ENCODE measurements at places on chromosomes 1 and 21.

DNA sequence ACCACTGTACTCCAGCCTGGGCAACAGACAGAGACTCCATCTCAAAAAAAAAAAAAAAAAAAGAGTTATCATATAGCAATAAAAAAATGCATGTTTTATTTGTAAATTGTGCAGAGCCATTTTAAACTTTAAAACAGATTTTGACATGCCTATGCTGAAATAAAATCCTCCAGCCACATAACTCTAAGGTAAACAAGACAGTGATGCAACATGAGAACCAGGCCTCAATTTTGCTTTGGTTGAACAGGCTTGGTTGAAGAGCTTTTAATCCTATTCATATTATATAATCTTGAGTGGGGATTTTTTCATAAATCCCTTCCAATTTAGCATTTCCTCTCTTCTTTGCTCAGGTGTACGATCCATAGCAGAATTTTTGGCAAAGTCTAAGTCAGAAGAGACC is 26.1 kb downstream of the ARMH1 start:
- no peak for DNase-seq

DNA sequence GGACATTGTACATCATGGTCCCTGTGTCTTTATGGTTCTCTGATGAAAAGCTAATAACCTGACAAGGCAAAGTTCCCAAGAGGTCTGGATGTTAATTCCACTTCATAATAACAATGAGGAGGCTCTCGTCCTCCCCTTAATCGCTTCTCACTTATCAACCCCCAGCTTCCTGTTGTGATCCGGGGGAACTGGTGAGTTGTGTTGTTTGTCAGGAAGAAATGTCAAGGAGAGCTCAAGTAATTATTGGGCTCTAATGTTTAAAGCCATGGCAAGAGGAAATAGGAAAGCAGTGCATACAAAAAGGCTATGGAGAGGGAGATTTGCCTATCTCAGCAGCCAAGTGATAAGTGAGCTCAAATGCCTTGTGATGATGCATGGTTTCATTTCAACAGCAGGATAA is 42.8 kb upstream of the RASAL2 start:
- DNase-seq: no peak

- no peak for DNase-seq
These were observed 7.5 kb downstream of the TNFSF18 start for GRCh38 chr1:173043253-173043652.

- DNase-seq: no peak
These were observed 102.8 kb downstream of the RHOU start for GRCh38 chr1:228837817-228838716.

DNA sequence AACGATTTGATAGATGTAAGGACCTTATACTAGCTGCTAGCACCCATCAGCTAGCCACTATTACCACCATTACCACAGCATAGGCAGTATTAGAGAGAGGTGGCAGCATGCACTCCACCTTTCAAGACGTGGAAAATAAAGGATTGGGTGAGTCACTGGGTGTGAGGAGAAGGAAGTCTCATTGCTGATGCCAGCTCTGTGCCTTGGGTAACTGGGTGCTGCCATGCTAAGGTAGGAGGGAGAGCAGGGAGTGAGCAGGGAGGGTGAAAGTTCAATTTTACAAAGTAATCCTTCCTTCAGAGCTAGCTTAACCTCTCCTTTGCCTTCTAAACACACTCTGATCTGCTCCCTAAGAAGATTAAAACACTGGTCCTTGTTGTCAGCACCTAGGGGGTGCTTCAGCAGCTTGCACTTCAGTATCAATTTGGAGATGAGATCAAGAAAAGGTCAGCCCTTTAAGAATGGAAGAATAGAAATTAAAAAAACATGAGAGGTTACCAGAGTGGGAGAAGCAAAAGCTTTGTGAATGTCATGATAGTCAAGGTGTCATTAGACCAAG is 1.8 kb upstream of the LIN9 start:
- DNase-seq: no peak

GRCh38 chr1:42322577-42322976 is 12.5 kb downstream of the FOXJ3 start:
- peak; percentile 40 for DNase-seq

GRCh38 chr1:6243053-6243834 is 735 bp upstream of the HES3 start:
- DNase-seq: no peak

GRCh38 chr1:50983219-50983802 is 13.3 kb downstream of the CDKN2C start:
- DNase-seq: peak; percentile 9

DNA sequence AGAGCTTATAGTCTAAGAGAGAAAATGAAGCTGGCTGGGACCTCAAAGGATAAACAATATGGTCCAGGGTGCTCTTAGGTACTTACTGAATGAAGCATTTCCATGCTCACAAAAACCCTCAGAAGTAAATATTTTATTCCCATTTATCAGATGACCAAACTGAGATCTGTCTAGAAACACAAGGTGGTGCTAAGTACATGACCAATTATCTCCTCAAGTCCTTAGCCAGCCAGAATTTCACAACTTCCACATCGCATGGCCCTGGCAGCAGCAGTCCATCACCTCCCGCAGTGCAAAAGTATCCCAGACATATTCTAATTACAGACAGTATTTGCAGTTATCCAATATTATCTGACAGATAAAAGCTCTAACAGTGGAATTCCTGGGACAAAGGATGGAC is 321.7 kb upstream of the PROX1 start:
- no peak for DNase-seq

- DNase-seq: peak; percentile 93
These were observed 9.4 kb upstream of the PLEKHA6 start for GRCh38 chr1:204368996-204369726.

- no peak for DNase-seq
These were observed 451 bp downstream of the ADAMTSL4 start for GRCh38 chr1:150549496-150550221.

DNA sequence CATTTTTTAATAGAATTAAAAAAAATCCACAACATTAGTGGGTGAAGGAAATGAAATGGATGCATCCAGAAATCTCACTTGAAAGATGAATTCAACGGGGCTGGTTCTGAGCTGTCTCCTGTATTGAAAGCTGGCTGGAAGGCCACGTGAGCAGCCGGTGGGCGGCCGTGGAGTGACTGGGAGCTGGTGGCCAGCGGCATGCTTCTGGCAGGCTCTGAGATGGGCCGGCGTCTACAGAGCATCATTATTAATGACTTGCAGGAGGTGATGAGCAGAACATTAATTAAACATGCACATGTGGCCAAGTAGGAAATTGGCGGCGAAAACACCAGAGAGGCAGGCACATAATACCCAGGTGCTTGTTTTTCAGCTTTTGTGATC is 115.6 kb upstream of the LMO4 start:
- DNase-seq: no peak

- DNase-seq: no peak
These were observed 1.7 kb downstream of the MYOCOS start for GRCh38 chr1:171623651-171624331.

- no peak for DNase-seq
These were observed 67.0 kb upstream of the DYNLT5 start for GRCh38 chr1:66685265-66685664.

- DNase-seq: no peak
These were observed 755 bp downstream of the SCMH1 start for GRCh38 chr1:41241354-41241748.

GRCh38 chr1:77683160-77684148 is 996 bp upstream of the ZZZ3 start:
- peak; percentile 90 for DNase-seq

- no peak for DNase-seq
These were observed 168.5 kb downstream of the ACTL8 start for GRCh38 chr1:17923666-17924065.

DNA sequence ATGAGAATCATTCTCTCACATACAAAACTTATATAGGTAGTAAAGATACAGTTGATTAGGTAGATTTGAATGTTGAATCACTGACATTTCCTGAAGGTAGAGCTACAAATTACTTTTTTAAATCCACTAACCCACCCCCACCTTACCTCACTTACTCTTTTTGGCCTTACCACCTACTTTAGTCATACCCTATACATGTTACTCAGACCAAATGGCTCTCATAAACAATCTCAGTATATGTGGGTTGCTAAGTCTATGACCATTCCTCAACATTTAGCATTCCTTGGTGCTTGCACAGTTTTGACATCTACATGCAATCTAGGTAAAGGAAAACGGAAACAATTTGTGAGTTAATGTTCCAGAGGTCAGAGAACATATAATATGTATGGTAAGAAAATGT is 26.3 kb downstream of the SYDE2 start:
- no peak for DNase-seq

DNA sequence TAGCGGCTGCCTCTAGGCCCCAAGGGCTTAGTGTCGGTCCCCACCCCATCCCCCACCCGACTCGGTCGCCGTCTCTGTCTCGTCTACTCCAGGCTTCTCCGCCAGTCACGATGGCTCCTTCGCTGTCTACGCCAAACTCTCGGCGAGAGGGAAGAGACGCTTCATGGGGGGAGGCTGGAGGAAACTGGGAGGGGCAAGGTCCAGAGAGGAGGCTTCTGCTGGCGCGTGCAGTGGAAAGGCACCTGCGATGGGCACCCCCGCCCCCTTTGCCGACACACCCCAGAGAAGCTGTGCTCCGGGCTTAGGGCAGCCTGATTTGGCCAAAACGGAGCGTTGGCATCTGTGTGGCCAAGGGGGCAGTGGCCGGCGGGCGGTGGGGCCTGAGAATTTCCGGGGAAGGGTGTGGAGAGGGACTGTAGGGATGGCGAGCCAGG is 1.2 kb upstream of the CSMD2 start:
- peak; percentile 21 for DNase-seq

GRCh38 chr1:19013826-19014548 is 57.5 kb upstream of the IFFO2 start:
- no peak for DNase-seq

DNA sequence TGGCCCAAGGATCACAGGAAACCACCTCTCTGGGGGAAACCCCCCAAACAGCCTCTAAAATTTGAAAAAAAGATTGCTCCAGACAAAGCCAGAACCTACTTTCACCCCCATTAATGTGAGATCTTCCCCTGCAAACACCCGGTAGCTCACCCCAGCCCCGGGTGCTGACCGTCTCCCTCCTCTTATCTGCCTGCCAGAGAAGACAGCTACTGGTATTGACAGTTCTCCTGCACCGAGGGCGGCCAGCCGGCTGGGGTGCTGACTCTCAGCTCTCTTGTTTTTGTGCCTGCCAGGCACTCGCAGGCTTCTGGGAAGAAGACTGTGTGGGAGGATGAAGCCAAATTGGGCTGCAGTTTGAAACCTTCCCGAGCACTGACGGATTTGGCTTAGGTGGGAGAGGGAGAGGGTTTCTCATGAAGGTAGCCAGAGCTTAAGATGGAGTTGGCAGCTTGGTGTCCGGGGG is 48.2 kb downstream of the RASSF5 start:
- no peak for DNase-seq

DNA sequence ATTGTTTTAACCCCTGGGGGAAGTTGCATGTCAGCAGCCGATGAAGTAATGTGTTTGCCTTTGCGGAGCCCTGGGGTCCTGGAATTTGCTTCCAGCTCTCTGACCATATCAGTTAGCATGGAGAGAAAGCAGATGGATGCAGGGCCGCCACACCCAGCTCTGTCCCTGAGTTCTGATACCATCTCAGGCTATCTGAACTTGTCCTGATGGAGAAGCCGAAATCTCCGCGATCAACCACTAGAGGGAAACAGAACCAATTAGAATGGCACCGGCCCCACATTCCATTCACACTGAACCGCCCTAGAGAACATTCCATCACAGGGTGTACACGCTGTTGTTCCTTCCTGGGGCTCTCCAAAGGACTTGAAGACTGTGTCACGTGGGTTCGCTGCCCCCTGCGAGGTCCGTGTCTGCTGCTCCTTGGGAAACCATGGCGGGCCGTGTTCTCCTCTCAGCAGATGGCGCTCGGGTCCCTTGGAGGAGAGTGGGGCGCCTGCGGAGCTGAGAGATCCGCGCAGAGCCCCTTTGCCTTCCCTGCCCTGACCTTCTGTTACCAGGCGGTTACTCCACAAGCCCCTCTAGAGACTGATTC is 75.4 kb downstream of the ABCA4 start:
- DNase-seq: peak; percentile 68

DNA sequence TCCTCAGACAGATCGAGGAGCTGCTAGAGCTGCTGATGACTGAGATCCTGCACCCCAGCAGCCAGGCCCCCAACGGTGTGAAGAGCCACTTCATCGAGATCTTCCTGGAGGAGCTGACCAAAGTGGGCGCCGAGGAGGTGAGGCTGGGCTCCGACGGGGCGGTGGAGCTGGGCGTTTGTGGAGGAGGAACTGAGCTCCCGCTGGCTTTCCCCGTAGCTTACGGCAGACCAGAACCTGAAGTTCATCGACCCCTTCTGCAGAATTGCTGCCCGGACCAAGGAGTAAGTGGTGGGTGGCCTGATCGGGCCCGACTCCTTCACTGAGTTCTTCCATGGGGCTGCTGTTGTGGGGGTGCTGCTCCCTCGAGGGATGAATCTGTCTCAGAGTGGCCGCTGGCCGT is 8.0 kb downstream of the RRP1 start:
- no peak for DNase-seq

GRCh38 chr1:40780678-40781607 is 2.6 kb upstream of the KCNQ4 start:
- no peak for DNase-seq

DNA sequence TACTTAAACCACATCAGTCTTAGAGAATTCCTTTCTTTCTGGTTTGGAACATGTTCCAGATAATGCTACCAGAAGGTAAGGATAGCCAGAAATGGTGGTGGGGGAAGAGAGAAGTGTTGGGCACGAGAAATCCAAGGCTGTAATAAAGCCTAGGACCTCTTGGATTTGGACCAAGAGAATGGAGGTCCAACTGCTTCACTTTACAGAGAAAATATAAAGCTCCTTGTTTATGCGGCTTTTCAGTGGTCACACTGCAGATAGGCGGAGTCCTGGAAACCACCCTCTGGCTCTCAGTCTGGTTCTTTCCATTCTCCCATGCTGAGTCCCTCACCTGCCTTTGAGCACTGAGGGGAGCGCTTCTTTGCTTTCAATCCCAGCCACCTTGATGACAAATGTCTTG is 87.8 kb downstream of the ADCY10 start:
- no peak for DNase-seq

GRCh38 chr1:221839782-221840395 is 98.0 kb upstream of the DUSP10 start:
- no peak for DNase-seq

DNA sequence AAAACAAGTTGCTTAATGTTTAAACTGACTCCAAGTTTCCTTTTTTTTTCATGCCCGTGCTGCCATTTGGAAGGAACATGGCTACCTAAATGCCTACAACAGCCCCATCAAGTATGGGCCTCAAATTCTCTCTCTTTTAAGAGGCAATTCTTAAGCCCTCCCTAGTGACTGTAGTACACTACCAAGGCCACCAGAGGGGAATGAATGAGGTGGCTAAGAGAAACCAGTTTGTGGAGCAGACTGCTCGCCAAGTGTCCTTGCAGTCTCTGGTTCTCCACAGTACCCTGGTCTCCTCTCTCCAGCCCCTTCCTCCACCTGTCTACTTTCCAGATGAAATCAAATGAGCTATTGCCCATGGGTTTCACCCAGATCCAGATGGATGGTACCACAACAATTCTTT is 1809.6 kb downstream of the BRINP3 start:
- DNase-seq: no peak
